Stimulated activated CD8-positive, alpha-beta memory T cell treated with anti-CD3 and anti-CD28 coated beads, Interleukin-4, amount 100 ng/mL, for 48 hours (primary cell): ENCODE measurements at places on chromosomes 4 and X.

GRCh38 chr4:6200922-6201362 is 593 bp upstream of the JAKMIP1 start:
- DNase-seq, result no peak

DNA sequence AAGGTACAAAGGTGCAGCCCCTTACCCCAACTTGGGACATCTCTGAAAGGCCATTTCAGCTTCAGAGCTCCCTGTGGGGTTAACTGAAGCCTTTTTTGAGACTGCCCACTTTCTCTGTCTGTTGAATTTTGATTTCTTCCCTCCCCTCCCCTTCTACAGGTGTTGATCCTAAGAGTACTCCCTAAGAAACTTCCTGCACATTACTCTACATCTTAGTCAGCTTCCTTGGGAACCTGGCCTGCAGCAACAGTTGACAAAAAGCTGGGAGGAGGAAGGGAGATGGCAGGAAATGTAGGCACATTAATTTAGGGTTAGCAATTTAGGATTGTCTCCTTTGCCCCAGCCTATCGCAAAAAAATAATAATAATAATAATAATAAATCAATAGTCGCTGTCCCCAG is 1.2 kb upstream of the IDS start:
- no peak for DNase-seq

GRCh38 chr4:16869594-16870245 is 28.7 kb downstream of the LDB2 start:
- DNase-seq, result no peak

DNA sequence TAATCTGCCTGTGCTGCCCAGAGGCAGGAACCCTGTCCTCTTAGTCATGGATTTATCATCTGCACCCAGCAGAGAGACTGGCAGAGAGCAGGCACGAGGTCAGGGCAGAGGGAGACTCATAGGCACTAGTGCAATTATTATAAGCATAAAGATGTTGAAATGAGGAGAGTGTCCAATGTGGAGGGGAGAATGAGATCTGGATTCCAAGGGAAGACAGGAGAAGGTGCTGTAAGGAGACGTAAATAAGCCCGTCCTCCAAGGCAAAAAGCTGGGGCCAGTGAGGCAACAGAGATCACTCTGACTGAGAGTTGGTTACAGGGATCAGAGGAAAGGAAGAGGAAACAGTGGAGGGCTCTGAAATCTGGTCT is 406.2 kb downstream of the MAPK10 start:
- no peak for DNase-seq

GRCh38 chrX:31435592-31435991 is 363.8 kb upstream of the FTHL17 start:
- no peak for DNase-seq

DNA sequence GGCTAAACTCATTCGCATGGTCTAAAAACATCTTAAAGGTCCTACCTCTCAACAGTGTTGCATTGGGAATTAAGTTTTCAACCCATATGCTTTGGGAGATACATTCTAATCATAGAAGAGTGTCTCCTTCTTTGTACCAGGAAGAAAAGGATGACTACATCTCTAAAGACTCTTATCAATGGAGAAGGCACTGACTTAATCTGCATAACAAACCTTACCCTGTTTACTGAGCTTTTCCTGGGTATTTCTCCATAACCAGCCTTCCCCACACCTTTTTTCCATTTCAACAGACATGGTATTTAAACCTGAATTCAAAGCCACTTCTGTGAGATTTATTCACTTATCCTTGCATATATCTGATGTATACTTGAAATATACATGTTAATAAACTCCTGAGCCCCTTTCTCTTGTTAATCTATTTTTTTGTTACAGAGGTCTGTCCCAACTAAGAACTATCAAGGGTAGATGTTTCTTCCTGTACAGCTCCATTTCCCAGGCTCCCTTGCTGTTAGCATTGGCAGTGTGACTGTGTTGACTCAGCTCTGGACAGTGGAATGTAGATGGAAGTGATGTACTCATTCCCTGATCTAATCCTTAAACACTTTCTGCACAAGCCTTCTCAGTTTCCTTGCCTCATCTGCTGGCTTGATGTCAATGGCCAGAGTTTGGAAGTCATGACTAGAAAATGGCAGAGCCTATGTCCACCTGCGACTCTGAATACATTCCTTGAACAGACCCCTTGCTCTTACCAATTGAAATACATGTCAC is 148.9 kb upstream of the CPEB2 start:
- DNase-seq, result no peak

- no peak for DNase-seq
Observed at GRCh38 chr4:189302719-189303118, 638.0 kb upstream of the FRG1 start.

DNA sequence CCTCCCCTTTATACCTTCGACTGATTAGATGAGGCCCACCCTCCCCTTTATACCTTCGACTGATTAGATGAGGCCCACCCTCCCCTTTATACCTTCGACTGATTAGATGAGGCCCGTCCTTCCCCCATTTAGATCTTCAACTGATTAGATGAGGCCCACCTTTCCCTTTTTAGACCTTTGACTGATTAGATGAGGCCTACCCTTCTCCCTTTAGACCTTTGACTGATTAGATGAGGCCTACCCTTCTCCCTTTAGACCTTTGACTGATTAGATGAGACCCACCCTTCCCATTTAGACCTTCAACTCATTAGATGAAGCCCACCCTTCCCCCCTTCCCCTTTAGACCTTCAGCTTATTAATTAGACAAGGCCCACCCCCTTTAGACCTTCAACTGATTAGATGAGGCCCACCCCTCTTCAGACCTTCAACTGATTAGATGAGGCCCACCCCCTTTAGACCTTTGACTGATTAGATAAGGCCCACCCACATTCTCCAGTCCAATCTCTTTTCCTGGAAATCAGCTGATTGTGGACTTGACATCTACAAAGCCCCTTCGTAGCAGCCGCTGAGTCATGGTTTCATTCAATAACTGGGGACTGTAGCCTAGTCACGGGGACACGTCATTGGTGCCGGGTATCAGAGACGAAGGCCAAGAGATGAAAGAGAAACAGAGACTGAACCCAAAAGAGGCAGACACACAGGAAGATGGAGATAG is 28.8 kb upstream of the IL3RA start:
- DNase-seq, result peak; percentile 56

DNA sequence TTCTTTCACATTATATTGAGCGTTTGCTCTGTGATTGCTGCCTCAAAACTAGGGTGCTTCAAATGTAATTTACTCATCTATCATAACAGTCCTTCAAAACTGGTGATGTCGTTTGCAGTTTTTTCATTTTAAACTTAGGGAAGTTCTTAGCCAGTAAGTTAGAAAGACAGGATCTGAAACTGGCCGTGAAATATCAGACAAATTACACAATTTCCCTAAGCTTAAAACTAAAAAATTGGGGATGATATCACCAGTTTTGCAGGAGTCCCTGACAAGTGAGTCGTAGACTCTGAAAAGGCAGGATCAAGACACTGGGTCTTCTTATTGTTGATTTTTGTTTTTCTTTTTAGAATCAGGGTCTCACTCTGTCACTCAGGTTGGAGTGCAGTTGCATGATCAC is 44.8 kb downstream of the MOB1B start:
- no peak for DNase-seq

DNA sequence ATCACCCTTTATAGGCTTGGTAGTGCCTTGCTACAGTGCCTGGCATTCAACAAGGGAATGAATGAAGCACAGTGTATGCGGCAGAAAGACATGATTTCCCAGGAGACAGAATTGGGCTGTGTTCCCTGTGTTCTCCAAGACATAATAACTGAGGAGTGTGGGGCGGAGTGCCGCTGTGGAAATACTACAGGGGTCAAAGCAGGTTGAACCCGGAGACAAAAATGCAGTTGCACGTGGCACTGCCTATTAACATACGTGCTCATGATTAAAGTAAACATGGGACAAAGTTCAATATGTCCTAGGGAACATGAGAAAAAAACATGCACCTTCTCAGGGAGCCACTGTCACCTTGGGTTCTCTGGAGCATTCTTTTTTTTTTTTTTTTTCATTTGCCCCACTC is 820.8 kb downstream of the RPA4 start:
- no peak for DNase-seq

- no peak for DNase-seq
Observed at GRCh38 chrX:134684956-134685355, 26.7 kb upstream of the PLAC1 start.

DNA sequence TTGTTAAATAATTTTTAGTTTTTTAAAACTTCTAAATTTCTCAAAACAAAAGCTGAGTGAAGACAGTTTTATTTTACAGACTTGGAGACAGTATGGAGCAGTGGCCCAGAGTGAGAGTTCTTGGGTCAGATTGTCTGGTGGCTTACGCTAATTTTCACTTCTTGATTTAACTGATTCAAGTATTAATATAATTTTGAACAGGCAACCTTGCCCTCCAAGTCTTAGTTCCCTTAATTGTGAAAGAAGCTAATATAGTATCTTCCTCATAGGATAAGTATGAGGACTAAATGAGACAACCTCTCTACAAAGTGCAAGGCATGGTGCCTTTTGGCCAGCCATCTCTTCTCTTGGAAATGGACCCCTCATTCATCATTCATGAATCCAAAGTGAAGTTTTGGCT is 25.4 kb downstream of the ATP7A start:
- no peak for DNase-seq

DNA sequence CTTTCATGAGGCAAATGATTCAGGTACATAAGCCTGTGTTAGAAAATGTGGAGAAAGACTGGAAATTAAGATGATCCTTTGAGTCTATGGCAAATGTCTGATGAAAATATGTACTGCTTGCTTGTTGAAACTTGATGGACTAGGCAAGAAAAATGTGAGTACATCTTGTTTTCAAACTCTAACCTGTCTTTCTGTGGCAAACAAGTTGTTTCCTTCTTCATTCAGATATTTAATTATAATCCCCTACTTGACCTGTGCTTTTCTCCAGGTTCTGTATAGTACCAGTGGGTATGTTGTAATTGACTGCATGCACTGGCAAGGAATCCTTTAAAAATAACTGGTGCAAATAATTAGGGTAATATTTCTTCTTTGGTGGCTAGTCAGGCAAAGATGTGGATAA is 136.7 kb downstream of the ARHGAP24 start:
- no peak for DNase-seq

DNA sequence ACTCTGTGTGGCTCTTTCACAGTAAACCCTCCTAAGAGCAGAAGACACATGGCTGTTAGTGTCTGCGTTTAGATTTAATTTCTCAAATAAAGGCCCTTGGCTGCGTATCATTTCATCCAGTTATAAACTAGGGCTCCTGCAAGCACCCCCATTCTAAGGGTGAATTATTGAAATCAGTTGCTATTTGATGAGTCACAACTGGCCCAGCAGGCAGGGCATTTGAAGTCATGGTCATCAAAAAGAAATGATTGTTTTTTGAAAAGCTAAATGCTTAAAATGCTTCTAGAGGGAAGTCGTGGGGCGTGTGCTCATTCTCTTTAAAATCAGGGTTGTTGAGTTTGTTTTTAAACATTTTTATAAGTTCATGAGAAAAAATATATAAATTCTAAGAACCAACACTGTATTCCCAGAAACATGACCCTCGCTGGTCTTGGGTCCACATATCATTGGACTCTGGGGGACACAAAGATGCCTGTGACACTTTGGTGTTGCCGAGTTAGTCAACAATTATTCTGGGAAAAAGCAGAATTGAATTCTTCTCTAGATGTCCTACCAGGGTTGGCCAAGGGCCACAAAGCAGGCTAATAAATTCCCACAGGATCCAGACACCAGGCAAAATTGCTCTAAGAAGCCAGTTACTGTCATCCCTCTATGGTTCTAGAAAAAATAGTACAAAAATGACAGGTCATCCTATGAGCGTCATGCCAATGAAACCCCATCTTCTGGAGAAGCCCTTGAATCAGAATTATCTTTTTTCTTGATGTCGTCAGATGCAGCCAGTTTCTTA is 99.5 kb upstream of the MYOZ2 start:
- no peak for DNase-seq

DNA sequence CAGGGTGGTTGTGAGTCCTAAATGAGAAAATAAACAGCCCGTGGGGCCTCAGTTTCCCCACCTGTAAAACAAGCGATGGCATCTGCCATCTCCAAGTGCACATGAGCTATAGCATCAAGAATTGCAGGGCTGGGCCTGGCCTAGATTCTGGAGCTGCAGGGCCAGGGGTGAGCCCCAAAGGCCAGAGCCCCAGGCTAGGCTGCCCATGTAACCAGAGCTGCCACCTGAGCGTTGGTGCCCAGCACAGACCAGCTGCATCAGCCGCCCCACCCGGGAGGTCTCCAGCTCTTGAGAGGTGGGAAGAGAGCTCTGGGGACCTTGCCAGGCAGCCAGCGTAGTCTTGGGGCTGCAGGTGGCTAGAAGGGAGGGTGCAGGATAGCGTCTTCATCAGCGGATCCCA is 27.0 kb upstream of the GPR78 start:
- DNase-seq, result no peak

DNA sequence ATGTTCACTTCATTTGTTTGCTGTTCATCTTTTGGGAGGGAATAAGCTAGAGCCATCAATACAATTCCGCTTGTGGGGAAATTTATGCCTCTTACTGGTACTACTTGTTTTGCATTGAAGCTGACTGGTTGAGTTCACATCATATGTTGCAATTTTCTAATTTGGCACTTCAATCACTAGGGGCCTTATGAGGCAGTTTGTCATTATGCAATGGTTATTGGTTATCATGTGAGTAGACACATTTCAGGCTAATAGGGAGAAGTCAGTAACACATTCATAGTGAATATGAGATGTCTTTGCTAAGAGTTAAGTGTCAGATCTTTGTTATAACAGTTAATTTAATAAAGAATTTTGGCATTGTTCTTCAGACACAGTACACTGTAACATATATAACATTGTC is 5.0 kb downstream of the RPL36A start:
- no peak for DNase-seq

DNA sequence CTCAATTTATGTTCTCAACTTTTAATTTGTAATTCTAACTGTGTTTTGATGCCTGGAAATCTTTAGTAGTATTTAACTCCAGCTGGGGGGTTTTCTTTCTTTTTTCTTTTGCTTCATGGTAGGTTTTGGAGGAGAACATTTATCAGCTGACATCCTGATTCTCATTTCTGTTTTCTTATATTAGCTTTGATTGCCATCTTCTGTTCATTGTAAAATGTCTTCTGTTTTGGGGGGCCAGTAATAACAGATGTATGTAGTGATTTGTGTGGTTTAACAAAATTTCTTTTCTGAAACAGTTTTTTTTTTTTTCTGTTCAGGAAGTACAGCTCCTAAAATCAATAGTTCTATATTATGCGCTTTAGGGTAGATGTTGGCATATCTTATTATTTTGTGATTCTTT is 182.2 kb downstream of the GABRB1 start:
- DNase-seq, result no peak

DNA sequence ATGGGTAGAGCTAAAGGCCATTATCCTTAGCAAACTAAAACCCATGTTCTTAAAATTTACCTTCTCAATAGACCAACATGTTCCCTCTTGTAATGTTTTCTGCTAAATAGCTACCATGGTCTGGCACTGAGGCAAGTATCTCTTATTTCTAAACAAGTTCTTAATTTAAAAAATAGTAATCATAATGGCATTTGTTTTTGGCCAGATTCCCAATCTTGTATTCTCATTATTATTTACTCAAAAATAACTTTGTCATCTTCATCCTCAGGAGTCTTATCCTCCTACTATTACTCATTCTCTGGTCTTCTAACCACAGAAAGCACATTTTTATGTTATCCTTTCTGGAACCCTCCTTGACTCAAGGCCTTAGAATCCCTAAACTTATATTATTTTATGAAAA is 931.2 kb downstream of the CCSER1 start:
- DNase-seq, result no peak
